Activated CD8-positive, alpha-beta memory T cell treated with anti-CD3 and anti-CD28 coated beads for 4 hours (primary cell): ENCODE measurements at places on chromosomes 6 and 20.

GRCh38 chr20:47377122-47377722, 20.7 kb upstream of the ZMYND8 start:
- no peak for DNase-seq

DNA sequence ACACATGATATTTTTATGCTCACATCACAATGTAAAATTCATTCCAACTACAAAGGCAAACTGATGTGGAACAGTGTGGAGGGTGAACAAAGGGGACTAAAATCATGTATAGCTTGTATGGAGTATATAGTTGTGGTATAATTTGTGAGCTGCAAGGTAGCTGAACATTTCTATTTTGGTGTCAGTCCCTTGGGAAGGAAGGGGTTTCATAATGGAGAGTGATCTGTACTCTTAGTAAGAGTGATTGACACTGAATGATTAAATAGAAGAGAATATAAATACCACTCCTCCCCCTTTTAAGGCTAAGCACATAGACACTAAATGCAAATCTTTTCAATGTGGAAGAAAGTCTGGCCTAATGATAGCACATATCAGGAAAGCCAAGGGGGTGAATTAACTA, 104.6 kb downstream of the POPDC3 start:
- DNase-seq: no peak

- DNase-seq: no peak
Measured at GRCh38 chr6:123594776-123595175, 42.0 kb downstream of the TRDN start.

- no peak for DNase-seq
Measured at GRCh38 chr20:58237318-58238132, 9.1 kb upstream of the ANKRD60 start.

- DNase-seq: no peak
Measured at GRCh38 chr6:72865467-72865866, 243.6 kb downstream of the KCNQ5 start.

DNA sequence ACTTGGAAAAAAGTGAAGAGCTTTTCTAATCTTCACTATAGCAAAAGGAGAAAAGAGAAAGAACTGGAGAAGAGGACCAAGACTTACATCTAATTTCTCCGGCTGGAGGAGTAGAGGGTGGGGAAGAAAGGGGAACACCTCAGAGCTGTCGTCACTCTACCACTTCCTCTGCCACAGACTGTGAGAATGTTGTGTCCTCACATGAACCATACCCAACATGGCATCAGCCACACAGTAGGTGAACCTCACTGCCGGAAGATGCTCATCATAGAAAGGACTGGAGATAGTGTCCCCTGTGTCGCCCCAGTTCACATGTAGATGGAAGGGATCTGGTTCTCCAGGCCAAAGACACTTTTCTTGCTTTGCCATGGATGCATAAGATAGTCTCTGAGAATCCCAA, 604.4 kb upstream of the NOX3 start:
- DNase-seq: no peak

- no peak for DNase-seq
Measured at GRCh38 chr6:55023230-55023629, 151.1 kb upstream of the HCRTR2 start.

DNA sequence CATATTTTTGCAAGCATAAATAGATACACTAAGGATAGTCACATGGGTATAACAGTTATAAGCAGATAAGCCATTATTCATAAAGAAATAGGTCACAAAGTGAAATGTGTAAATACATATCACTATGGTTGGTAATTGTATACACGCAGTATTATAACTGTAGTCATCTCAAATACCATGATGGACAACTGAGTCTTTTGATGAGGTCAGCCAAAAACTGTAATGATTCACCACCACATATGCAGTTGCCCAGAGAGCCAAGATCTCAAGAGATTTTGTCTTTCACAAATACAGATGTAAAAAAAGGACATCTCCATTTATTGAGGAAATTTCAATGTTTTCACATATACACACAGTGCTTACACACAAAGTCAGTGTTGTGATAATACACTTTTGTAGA, 28.3 kb downstream of the ZNF292 start:
- DNase-seq: no peak

DNA sequence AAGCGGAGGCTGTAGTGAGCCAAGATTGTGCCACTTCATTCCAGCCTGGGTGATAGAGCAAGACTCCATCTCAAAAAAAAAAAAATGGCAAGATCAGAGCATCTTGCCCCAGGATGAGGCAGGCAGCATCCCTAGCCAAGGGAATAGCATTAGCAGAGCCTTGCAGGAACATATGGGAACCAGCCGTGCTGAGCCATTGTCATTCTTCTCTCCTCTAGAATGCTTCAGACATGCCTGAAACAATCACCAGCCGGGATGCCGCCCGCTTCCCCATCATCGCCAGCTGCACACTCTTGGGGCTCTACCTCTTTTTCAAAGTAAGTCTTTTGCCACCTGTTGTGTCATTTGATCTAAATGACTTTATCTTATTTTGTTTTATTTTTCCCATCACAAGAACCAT, 13.0 kb downstream of the HM13 start:
- DNase-seq: no peak

DNA sequence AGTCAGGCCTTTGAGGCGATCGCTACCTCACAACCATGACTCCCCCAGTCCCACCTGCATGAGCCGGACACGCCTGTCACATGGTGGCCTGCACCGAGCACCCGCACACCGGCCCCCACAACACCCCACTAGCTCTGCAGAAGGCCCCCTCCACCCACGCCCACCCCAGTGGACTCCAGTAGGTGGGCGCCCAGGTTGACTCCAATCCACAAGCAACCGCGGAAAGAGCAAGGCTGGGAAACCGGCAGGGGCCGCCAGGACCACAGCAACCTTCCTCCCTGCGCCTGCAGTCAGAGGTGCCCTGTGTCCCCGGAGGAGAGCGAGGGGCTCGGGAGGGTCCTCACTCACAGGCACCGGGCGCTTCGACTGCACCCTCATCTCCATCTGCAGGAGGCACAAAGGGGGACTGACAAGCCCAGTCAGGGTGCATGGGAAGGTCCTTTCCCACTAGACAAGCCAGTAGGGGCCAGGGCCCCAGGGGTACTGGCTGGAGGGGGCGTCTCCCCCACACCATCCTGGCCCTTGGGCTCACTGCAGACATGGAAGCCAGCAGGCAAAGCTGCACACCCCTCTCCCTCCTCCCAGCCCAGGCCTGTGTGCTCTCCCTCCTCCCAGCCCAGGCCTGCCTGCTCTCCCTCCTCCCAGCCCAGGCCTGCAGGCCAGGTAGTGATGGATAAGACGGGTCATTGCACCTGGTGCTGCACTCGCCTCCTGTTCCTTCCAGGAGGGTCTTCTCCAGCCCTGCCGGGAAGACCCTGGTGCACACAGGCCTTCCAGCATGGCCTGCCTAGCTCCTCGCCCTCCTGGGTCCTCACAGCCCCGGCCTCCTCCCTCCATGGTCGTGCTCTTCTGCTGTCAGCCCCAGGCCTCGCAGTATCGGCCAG, 137.2 kb downstream of the DLL1 start:
- DNase-seq: no peak

GRCh38 chr20:53175135-53175780, 203.1 kb downstream of the TSHZ2 start:
- no peak for DNase-seq

GRCh38 chr6:127201321-127201720, 65.3 kb upstream of the RNF146 start:
- no peak for DNase-seq

- DNase-seq: no peak
Measured at GRCh38 chr20:9134346-9134745, 65.5 kb downstream of the PLCB4 start.

- no peak for DNase-seq
Measured at GRCh38 chr20:20530428-20531151, 162.7 kb downstream of the INSM1 start.

DNA sequence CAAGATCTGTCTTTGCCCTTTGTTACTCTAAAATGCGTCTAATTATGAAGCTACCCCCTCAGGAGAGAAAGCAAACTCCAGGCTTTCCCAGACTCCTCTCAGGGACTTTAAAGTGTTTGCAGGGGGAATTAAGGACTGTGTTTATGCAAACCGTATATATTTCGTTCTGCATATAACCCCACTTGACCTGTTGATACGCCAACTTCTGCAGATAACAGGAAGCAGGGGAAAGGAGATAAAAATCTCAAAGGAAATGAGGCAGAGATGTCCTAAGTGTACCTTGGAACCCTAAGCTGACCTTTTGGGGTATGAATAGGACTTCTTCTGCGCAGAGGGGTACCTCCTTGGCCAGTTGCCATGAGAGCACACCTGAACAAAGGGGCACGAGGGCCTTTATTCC, 8.1 kb downstream of the SYCP2L start:
- DNase-seq: no peak

DNA sequence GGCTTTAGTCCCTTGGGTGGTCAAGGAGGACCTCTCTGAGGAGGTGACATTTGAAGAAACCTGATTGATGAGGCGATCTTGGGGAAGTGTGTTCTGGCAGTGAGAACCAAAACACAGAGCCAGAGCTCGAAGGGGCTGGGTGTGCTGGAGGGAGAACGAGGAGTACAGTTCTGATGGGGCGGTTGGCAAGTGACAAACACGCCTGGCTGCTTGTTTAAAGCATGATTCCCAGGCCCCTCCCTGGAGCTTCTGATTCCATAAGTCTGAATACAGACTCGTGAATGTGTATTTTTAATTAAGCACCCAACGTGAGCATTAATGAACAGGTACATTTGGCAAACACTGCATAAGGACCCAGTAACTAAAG, 886 bp upstream of the NFATC2 start:
- no peak for DNase-seq

GRCh38 chr6:93177918-93178317, 241.4 kb downstream of the EPHA7 start:
- no peak for DNase-seq

DNA sequence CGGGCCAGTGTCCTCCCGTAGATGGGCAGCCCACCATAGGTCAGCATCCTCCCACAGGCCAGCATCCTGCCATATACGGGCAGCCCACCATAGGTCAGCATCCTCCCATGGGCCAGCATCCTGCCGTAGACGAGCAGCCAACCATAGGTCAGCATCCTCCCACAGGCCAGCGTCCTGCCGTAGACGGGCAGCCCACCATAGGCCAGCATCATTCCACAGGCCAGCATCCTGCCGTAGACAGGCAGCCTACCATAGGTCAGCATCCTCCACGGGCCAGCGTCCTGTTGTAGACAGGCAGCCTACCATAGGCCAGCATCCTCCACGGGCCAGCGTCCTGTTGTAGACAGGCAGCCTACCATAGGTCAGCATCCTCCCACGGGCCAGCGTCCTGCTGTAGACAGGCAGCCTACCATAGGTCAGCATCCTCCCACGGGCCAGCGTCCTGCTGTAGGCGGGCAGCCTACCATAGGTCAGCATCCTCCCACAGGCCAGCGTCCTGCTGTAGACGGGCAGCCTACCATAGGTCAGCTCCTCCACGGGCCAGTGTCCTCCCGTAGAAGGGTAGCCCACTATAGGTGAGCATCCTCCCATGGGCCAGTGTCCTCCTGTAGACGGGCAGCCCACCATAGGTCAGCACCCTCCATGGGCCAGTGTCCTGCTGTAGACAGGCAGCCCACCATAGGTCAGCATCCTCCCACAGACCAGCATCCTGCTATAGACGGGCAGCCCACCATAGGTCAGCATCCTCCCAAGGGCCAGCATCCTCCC, 62.9 kb downstream of the BFSP1 start:
- DNase-seq: no peak

- no peak for DNase-seq
Measured at GRCh38 chr6:162032620-162033019, 694.9 kb downstream of the PRKN start.

DNA sequence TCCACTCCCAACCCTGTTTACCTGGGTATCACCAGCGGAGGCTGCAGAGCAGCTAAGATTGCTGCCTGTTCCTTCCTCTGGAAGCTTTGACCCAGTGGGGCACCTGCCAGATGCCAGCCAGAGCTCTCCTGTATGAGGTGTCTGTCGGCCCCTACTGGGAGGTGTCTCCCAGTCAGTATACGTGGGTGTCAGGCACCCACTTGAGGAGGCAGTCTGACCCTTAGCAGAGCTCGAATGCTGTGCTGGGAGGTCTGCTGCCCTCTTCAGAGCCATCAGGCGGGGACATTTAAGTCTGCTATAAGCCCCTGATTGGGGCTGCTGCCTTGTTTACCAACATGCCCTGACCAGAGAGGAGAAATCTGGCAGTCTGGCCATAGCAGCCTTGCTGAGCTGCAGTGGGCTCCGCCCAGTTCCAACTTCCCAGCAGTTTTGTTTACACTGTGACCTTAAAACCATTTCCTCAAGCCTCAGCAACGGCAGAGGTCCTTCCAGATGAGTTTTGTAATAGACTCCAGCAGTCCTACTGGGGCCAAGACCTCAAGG, 2.8 kb downstream of the RAET1E start:
- DNase-seq: no peak

DNA sequence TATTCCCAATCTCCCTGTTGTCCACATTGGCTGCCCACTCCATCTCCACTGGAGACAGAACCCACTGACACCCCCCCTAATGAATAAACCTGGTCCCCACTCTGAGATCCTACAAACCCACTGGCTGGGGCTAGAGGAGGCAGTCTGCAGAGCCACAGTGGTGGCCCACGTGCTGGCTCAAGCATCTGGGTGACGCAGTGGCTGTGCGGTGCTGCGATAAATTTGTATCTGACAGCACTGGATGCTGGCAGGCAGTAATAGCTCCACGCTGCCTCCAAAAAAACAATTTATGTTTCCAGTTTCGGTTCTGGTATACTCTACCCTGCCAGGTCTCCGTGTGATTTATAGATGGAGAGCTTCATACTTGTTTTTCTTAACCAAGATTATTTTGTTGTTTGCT, 87.1 kb upstream of the SYNDIG1 start:
- DNase-seq: no peak

GRCh38 chr20:58645412-58645968, 5.6 kb upstream of the STX16 start:
- no peak for DNase-seq

DNA sequence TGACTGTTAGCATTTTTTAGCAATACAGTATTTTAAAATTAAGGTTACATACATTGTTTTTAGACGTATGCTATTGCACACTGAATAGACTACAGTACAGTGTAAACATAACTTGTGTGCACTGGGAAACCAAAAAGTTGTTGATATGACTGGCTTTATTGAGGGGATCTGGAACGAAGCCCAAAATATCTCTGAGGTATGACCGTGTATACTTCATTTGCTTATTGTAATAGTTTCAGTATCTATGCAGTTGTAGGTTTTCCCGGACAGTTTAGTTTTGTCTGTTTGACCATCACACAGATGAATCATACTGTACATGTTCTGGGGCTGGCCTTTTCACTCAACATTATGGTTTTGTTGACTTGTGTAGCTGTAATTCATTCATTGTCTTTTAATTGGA, 6.9 kb upstream of the ZBTB12 start:
- DNase-seq: no peak
